ENCODE measurements at places on chromosomes 12 and 14. TPM values are rescaled to one million over a fixed set of nuclear protein-coding genes. Genes with fewer than 3 reads are reported as not detected.

KLRC1 gene
- polyA plus RNA-seq: 4.5 TPM

RDH12 gene
- 0.11 TPM for polyA plus RNA-seq

GZMH gene
- 24.2 TPM for polyA plus RNA-seq

AMIGO2 gene
- polyA plus RNA-seq: 7.4 TPM

HSPB8 gene
- not detected for polyA plus RNA-seq

RNASE7 gene
- not detected for polyA plus RNA-seq

ARMH4 gene
- polyA plus RNA-seq: 0.50 TPM

All from IgD-negative memory B cell (primary cell).